ENCODE measurements at places on chromosomes 11 and 22.

GRCh38 chr11:128483211-128483788, 104.1 kb downstream of the ETS1 start:
- DNase-seq = no peak

- DNase-seq = no peak
Measured at GRCh38 chr11:64500176-64501013, 90.6 kb upstream of the SLC22A12 start.

GRCh38 chr22:40400159-40400558, 29.8 kb downstream of the SGSM3 start:
- no peak for DNase-seq

GRCh38 chr22:21921729-21922128, 30.9 kb downstream of the PPM1F start:
- no peak for DNase-seq

- no peak for DNase-seq
Measured at GRCh38 chr11:9397746-9398680, 13.6 kb downstream of the IPO7 start.

DNA sequence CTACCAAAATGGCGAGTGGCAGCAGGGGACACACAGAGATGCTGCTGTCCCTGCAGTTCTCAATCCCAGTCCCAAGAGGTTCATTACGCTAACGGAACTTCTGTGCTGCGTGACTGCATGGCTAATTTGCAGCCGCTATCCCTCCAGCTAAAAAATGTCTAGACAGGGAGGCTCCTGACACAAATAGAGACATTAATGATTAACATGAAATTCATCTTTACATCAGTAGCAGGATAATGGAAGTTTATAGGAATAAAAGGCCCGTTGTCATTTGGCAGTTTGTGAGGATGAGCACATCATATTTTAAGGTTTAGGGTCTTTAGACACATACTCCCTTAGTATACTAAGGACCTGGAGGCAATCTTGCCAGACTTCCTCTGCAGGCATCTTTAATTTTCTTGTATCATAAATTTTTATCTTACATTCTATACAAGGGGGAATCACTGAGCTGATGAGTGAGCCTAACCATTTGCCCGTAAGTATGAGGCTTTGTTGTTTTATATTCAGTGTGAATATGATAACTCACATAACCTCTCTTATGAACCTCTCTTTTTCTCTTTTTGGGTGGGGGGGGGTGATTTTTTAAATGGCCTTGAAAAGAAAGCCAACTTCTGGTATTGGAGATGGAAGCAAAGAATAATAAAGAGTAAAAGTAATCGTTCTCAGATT, 99.8 kb upstream of the OR9G4 start:
- DNase-seq = no peak

DNA sequence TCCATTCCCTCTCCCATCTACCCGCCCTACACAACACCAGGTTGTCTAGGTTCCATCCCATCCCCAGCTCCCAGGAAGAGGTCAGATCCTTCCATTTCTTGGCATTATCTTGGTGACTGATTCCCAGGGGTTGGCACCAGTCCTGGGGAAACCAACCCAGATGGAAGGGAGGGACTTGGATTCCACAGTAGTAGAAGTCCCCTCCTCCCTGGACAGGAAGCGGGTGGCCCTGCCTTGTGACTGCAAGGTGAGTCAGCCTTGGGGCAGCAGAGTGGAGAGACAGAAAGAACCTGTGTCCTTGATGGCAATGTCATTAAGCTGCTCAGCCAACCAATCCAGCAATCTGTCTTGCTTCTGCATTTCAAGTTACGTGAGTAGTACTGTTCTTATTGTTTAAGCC, 26.5 kb downstream of the SYT13 start:
- no peak for DNase-seq

GRCh38 chr11:94869186-94869585, 101.0 kb downstream of the AMOTL1 start:
- no peak for DNase-seq

DNA sequence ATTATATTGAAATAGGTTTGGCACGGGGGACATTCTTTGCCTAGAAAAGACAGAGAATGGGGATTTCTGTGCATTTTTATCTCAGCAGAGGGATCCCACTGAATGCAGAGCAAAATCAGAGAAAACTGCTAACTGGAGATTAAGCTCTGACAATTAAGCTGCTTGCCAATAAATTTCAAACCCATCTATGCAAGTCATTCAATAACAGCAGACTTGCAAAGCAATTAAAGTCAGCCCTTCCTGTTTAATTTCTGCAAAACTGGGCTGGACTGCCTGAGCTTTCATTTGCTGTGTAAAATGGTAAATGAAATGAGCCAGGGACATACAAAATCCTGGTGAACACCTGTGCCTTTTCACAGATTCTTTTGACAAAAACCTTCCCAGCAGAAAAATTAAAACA, 1273.9 kb upstream of the CNTN5 start:
- DNase-seq = no peak

GRCh38 chr11:75214411-75214821, 26.2 kb upstream of the TPBGL start:
- peak; percentile 82 for DNase-seq

DNA sequence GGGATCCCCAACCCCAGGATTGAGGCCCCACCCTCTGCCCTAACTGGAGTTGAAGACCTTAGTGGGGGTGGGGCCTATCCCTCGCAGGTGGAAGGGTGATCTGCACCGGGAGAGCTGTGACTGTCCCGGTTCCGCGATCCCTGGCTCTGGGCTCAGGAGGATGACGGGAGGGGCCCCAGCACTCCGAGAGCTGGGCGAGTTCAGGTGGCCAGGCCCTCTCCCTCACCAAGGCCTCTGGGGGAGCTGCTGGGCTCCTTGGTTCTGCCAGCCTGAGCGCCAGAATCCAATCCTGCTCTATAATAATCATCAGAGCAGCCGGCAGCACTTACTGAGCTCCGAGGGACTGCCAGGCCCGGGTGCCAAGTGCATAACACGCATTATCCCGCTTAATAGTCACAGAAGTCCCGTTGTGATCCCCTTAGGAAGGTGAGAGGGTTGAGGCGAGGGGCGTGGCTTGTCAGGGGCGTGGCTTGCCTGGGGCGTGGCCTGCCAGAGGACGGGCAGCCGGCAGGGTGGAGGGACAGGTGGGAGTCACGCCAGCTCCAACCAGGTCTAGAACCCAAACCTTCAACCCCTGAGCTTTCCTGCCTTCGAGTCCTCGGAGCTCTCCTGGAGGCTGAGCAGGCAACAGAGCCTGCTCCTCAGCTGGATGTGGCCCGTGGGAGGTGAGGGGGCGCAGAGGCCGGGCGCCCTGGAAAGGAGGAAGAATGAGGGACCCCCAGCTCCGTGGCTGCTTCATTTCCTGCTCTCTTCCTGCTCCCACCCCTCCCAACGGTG, 7.3 kb upstream of the SYT7 start:
- peak; percentile 94 for DNase-seq

DNA sequence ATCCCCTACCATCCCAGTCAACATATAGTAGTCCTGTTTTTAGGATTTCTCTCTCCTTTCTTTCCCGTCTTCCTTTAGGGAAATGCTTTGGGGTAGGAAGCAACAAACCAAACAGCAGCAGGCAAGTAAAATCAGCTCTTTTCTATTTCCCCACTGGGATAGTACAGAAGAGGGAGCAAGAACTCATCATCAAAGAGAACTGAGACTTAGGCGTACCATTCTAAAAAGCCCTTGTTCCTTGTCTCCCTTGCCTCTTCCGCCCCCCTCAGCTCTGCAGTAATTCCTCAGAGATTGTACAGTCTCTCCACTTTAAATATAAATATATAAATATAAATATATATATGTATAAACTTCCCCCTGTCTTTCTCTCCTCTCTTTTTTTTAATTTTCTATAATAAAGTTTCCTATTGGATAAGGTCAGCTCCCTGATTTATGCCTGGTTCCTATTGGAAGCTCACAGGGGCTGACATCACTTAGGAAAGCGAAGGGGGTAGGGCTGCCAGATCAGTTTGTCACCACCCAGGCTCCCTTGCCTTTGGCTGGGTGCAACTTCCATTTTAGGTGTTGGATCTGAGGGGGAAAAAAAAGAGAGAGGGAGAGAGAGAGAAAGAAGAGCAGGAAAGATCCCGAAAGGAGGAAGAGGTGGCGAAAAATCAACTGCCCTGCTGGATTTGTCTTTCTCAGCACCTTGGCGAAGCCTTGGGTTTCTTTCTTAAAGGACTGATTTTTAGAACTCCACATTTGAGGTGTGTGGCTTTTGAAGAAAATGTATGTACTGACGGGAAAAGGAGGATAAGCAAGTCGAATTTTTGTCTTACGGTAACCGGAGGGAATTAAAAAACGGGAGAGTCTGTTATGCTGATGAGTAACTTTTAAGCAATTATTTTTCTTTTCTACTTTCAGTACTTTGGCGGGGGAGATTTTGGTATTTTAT, at the start of gene CTNND1:
TSS of gene CTNND1 (plus strand) at position 502 of the 934 bp plus-strand sequence. CDS start 29,677 bp downstream, outside the sequence.
- peak; percentile 89 for DNase-seq

DNA sequence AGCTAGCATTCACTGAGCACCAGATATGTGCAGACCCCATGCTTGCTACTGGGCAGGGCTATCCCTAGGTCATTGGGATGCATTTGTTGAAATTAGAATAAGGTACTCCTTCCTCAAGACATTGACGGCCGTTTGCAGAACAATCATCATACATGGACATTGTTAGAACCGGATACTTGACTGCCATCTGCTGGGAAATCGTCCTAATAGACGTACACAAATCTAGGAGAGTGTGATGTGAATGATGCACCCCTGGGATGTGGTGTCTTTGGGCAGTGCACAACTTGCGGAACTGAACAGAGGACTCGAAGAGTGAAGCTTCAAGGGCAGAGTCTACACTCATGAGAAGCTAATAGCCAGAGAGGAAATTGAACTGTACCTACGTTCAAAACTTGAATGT, 35.9 kb downstream of the MYO18B start:
- DNase-seq = peak; percentile 58

DNA sequence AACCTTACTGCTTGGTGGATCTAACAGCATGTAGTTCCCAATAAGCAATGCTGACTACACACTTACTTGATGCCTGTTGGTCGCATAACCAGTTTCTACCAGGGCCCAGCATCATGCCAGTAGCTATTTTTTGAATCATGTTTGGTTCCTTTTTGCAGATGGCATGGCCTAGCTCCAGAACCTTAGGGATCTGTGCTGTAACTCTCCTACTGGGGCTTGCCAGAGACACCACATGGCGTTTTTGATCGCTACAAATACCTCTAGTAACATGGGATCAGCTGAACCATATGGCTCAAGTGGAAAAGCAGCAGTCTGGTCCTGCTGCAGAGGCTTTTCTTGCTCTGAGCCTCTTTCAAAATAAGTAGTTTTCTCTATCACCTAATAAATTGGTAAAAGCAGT, 654.6 kb upstream of the API5 start:
- no peak for DNase-seq

- DNase-seq = no peak
Measured at GRCh38 chr11:57775491-57775890, 13.9 kb downstream of the CTNND1 start.

GRCh38 chr11:107821199-107821927, 37.2 kb downstream of the SLC35F2 start:
- DNase-seq = no peak

DNA sequence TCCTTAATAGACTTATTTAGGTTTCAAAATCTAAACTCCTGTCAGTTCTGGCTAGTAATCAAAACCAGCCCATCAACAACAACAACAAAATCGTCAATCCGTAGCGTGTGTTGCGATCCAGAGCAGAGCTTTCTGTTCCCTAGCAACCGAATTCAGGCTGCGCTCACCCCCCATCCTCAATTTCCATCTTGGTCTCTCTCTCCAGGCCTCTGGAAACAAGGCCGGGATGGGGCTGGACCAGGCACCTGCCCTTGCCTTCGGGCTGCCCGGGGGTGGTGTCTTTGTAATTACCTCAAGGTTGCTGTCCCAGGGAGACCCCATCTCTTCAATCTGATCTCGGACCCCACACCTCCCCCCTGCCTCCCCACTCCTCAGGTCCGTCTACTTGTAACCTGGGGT, 1341.5 kb downstream of the BRD1 start:
- DNase-seq = no peak
